ENCODE measurements at places on chromosomes 4 and X.

GRCh38 chr4:163548481-163549243 lies 54.2 kb downstream of the TMA16 start:
- DNase-seq: no peak

DNA sequence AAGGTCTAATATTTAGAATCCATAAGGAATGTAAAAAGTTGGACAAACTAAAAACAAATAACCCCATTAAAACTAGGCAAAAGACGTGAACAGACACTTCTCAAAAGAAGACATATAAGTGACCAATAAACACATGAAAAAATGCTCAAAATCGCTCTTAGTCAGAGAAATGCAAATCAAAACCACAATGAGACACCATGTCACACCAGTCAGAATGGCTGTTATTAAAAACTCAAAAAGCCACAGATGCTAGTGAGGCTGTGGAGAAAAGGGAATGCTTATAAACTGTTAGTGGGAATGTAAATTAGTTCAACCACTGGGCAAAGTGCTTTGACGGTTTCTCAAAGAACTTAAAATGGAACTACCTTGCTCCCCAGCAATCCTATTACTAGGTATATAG lies 674.3 kb upstream of the MAGEB2 start:
- no peak for DNase-seq

- no peak for DNase-seq
Measured at GRCh38 chr4:73420615-73421014, 15.4 kb upstream of the AFP start.

- DNase-seq: no peak
Measured at GRCh38 chr4:110347805-110348204, 128.2 kb upstream of the ENPEP start.

- DNase-seq: no peak
Measured at GRCh38 chrX:132615391-132616131, 126.7 kb upstream of the MBNL3 start.

DNA sequence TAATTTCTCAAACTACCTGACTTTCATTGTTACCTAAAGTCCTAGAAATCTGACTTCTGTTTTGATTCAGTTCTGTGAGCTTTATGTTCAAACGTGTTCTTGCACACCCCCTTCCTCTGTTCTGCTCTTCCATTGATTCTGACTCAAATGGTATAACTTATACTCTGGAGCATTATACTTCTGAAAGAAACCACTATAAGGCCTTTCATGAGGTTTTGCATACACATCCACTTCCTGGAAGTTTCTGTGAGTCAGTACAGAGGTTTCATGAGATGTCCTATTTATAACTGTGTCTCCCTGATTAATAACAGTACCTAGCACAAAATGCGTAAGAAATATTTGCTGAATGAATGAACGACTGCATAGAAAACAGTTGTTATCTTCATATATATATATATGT lies 540.2 kb upstream of the CT83 start:
- no peak for DNase-seq

DNA sequence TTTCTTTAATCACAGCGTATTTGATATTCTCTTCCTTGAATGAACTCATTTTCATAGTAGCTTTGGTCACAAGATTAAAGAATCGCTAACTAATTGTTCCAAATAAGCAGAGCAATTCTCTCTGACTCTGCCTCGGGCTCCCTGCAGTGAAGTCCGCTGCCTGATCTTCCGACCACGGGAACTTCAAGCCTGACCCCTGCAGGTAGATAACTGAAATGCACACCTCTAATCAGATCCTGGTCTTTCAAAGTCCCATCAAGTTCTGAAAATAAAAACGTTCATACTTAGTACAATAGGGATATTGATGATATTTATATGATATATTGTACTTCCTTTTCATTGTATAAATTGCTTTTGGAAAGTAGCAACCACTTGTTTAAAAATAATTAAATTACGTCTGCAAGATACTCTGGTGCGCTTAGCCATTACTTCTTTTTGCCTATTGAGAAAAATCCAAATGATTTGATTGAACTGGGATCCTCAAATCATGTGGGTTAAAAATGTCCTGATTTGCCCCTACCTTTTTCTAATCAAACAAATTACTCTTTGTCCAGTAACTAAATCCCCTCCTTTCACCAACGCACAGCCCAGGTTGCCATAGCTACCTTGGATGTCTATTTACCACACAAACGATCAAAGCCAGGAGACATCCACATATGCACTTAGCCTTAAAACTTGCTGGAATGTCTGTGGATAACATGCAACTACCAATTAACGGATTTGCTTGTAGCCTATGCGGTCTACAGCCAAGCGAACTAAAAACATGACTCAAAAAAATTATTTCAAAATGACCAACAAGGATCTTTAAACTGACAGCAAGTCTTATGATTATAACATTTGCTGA lies 4.2 kb downstream of the MID1 start:
- no peak for DNase-seq

GRCh38 chr4:141075553-141075952 lies 57.7 kb downstream of the RNF150 start:
- no peak for DNase-seq

DNA sequence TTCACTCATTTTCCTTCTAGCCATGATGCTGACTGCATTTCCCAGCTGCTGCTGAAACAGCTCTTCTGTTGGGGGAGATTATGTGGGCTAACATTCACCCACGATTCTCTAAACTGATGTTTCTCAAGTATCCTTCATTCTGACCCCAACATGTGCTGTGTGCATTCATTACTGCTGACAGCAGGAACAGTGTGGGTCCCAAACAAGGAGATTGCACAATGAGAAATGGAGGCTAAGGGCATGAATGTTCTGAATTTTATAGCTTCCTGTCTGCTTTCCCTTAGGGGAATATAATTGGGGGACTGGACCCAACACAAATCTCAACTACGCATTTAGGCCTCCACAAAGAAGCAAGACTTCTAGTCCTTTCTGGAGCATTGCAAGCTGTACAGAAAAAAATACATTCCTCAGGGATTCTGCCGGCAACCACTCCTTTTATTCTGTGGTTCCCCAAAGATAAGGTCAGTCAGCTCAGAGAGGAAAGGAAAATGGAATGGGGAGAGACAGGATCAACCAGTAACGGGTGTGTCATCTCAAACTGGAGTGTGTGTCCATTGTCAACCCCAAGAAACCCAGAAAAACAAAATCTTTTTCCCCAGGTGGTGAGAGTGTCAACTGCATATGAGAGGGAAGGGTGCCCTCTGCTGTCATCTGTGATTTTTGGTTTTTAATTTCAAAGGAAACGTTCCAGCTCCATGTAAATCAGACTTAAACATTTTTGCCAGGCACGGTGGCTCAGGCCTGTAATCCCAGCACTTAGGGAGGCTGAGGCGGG lies 81.5 kb upstream of the EGFL6 start:
- no peak for DNase-seq

GRCh38 chrX:15988661-15989603 lies 134.3 kb upstream of the AP1S2 start:
- DNase-seq: no peak

GRCh38 chr4:30721185-30722091 lies 1.3 kb downstream of the PCDH7 start:
- no peak for DNase-seq

DNA sequence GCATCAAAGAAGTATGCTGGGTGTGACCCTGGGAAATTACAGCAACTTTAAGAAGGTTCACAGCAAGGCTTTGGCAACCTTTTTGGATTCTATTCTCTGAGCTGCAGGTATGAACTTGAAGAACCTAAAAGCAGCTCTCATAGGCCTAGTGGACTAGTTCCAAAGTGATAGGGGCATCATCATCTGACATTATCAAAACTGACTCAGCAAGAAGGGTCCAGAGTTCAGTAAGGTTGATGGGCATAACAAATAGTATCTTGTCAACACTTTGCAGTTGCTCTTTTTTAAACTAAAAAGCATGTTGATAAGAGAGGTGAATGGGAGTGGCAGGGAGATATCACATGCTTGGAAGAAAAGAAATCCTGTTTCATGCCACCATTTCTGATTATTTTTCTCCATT lies 249.3 kb downstream of the ZNF674 start:
- no peak for DNase-seq

GRCh38 chrX:136272325-136272724 lies 21.1 kb upstream of the MAP7D3 start:
- DNase-seq: no peak

GRCh38 chr4:26397086-26397485 lies 76.3 kb downstream of the RBPJ start:
- no peak for DNase-seq

- DNase-seq: no peak
Measured at GRCh38 chr4:186844059-186844681, 120.5 kb upstream of the FAT1 start.

DNA sequence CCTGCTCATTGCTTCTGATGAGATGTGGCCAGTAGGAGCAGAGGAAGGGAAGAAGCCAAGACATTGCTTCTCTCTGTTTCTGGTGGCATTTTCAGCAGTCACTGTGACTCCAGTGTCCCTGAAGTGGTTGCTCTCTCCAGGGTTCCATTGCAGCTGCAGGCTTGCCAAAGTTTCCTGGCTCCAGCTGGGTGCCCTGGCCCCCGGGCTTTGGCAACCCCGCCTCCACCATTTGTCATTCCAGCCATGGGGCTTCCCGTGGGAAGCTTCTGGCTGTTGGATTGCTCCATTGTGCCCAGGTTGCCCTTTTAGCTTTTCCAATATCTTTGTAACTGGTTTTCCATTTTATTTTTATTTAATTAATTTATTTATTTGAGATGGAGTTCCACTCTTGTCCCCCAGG lies 12.7 kb downstream of the FGFBP1 start:
- DNase-seq: no peak

- no peak for DNase-seq
Measured at GRCh38 chrX:104488811-104489210, 77.2 kb upstream of the IL1RAPL2 start.

- DNase-seq: no peak
Measured at GRCh38 chr4:99378876-99379275, 26.3 kb upstream of the ADH1C start.
